Fibroblast of skin of right quadriceps (primary cell): ENCODE measurements at places on chromosomes 2 and 18.

- no peak for DNase-seq
Observed at GRCh38 chr2:148161909-148162435, 141.1 kb downstream of the MBD5 start.

DNA sequence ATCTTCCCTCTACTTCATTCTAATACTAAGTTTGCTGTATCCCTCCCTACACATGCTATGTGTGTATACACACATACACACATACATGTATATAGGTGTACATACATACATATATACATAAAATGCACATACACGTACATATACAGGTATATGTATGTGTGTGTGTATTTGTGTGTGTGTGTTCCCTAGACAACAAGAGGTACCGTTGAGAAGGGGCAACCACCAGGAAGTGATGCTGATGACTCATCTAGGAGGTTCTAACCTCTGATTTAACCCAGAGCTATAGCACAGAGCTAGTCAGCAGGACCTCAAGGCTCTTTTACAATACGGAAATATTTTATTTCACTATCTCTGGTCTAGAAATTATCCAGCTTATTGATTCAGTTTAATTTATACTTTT is 139.2 kb downstream of the LAMA3 start:
- peak; percentile 45 for DNase-seq

DNA sequence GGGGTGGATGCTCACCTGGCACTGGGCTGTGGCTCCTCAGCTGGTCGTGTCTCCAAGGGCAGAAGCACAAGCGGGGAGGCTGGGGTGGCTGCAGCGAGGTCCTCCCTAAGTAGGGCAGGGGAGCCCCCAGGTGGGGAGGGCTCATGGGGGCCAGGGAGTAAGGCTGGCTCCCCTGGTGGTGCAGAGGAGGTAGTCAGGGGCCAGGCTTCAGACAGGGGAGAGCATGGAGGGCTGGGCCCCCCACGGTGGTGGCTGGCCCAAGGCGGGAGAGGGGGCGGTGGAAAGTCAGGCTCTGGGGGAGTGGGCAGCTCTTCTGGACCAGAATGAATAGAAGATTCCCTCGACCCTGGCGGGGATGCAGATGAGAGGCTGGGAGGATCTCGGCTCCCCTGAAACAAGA is 8.1 kb upstream of the SFXN5 start:
- no peak for DNase-seq

DNA sequence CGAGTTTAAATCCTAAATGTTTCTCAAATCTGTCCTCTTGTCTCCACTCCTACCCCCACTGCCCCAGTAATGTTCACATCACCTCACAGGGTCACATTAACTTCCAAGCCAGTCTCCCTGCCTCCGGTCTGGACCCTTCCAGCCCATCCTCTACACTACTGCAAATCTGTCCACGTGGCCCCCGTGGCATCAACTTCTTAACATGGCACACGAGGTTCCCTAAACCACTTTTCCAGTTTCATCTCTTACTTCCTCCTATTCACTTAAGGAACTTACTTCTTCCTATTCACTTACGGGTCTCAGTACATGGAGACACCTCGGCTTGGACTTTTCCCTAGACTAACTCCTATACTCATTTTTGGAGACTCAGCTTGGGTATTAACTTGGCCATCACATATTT is 27.0 kb downstream of the MRPL33 start:
- no peak for DNase-seq

DNA sequence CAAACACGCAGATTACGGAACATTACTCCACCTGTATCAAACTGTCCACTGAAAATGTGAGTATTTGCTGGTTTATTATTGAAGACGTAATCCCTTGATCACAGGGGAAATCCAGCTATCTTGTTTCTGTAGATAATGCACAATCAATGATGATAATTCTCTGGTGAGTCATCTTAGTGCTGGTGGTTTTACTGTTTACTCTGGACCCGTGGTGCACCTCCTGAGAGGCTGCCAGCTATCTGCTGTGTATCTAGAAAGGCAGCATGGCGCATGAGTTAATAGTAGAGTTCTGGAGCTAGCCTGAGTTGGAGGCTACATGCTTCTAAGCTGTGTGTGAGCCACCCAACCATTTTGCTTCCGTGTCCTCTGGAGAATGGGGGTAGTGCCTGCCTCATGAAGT is 6.5 kb downstream of the NCAPH start:
- DNase-seq, result peak; percentile 65
